GM19239 (cell line): ENCODE measurements at places on chromosomes 4 and X.

DNA sequence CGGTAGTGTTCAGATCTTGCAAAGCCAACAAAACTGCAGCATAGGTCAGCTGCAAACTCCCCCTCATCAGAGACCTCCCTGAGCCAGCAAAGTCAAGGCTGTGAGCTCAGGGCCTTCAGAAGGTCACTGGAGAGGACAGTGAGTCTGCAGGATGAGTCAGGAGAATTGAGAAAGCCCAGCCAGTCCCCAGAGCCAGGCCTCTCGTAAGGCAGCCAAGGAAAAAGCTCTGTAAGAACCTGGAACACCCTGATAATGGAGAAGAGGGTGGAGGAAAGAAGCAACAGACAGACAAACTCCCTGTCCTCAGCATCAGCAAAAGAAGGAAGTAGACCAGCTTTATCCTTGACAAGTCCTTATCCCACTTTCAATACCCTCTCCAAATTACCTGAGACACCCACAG lies 33.0 kb downstream of the GRIA3 start:
- DNase-seq, result no peak

GRCh38 chr4:69025191-69025998 lies 70.9 kb upstream of the UGT2B7 start:
- no peak for DNase-seq

DNA sequence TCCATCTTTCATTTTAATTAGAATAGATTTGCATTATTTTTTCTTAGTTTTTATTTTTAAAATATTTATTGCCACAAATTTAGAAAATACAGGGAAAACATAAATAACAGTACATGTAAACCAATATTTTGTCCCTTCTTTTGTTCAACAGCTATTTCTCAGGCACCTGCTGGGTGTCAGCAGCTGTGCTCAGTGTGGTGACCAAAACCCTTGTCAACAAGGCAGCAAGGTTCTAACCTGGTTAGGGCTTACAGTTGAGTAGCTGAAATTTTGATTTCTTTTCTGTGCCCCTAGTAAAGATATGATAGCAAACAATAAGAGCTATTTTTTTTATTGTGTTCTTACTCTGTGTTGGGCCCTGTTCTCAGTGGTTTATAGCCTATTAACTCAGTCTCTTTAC lies 128.1 kb downstream of the PTTG2 start:
- DNase-seq, result no peak

- DNase-seq, result peak; percentile 54
Observed at GRCh38 chr4:8580321-8581093, at the start of gene GPR78. GPR78 (plus strand) TSS chr4:8580392; CDS start chr4:8580983, 591 bp downstream.

DNA sequence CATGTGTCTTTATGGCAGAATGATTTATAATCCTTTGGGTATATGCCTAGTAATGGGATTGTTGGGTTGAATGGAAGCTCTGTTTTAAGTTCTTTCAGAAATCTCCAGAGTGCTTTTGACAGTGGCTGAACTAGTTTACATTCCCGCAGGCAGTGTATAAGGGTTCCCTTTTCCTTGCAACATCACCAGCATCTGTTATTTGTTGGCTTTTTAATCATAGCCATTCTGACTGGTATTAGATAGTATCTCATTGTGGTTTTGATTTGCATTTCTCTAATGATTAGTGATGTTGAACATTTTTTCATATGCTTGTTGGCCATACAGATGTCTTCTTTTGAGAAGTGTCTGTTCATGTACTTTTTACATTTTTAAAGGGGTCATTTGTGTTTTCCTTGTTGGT lies 129.8 kb downstream of the TBCK start:
- DNase-seq, result no peak

- no peak for DNase-seq
Observed at GRCh38 chr4:47510506-47511143, 25.6 kb downstream of the ATP10D start.

GRCh38 chrX:148700021-148700420 lies 199.6 kb downstream of the AFF2 start:
- DNase-seq, result no peak

- no peak for DNase-seq
Observed at GRCh38 chr4:105241451-105241850, 94.8 kb downstream of the TET2 start.

GRCh38 chr4:122450847-122451246 lies 5.7 kb downstream of the IL2 start:
- DNase-seq, result no peak

GRCh38 chr4:87901422-87901992 lies 68.7 kb downstream of the MEPE start:
- DNase-seq, result no peak

- DNase-seq, result peak; percentile 2
Observed at GRCh38 chr4:171846232-171846631, 33.0 kb downstream of the GALNTL6 start.

DNA sequence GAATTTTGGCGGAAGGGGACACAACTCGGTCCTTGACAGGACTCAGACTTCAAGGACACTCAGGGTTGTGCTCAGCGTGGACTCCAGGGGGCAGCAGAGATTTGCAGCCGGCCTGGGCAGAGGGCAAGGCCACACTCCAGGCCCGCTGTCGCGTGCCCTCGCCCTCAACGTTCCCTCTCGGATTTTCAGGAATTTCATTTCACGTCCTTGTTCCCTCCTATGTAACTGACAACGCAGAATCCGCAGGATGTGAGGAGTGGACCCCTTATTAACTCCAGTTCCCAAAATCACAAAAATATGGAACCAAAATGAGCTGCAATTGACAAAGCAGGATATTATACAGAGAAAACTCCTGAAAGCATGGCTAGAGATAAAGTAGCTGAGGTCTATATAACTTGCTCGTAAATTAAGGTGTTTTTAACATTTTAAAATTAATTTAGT lies 21.0 kb upstream of the DCTD start:
- DNase-seq, result peak; percentile 58

DNA sequence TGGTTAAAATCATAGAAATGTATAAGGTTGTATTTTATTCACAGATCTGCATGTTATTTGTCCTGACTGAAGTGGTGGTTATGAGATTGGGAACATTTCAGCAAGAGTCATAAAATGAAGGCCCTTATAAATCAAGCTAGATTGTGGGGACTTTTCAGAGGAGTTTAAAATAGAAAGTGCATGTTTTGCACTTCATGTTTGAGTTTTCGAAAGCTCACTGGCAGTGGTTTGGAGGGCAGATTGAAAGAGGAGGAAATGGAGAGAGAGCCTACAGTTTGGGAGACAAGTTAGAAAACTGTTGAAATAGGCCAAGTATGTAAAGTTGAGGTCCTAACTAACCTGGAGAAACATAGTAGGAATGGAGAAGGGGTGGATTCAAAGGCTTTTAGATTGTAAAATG lies 124.9 kb downstream of the KDM6A start:
- no peak for DNase-seq
